Substantia nigra (tissue), 51 donors: ENCODE measurements at places on chromosomes 3 and 15.

DNA sequence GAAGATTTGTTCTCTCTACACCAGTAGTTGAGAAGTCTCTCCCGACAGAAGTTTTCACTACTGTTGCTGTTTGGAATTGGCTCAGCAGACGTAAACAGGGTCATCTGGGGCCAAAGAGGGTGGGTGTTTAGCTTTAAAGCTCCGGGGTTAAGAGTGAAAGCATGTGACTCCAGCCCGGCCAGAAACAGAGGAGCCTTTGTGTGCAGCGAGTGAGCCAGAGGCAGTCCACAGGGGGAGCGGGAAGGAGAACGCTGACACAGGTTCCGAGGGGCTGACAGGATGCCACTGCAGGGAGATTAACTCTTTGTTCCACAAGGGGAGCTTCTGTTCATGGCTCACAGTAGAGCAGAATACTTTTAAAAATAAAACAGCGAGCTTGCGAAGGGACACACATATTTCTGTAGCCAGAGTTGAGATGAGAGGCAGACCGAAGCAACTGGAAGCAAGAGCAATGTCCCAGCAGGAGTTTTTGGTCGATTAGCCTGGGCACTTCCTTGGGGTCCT is 26.9 kb downstream of the BMF start:
- DNase-seq = peak; percentile 88

DNA sequence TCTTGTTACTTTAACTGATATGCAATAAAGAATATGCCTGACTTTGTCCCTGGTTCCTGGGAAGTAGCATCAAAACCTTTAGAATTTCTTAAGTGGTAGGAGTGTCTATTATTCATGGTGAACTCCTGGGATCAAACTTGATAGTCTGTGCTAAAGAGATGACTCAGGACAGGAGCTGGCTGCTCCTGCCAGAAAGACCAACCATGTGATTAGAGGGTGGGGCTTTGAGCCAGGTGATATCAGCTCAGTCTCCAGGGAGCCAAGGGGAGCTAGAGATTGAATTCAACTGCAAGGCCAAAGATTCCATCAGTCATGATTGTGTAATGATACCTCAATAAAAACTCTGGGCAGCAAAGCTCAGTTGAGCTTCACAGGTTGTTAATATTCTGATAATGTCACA is 20.6 kb upstream of the TMC3 start:
- DNase-seq = no peak

GRCh38 chr3:30518181-30518864 is 88.1 kb upstream of the TGFBR2 start:
- no peak for DNase-seq

DNA sequence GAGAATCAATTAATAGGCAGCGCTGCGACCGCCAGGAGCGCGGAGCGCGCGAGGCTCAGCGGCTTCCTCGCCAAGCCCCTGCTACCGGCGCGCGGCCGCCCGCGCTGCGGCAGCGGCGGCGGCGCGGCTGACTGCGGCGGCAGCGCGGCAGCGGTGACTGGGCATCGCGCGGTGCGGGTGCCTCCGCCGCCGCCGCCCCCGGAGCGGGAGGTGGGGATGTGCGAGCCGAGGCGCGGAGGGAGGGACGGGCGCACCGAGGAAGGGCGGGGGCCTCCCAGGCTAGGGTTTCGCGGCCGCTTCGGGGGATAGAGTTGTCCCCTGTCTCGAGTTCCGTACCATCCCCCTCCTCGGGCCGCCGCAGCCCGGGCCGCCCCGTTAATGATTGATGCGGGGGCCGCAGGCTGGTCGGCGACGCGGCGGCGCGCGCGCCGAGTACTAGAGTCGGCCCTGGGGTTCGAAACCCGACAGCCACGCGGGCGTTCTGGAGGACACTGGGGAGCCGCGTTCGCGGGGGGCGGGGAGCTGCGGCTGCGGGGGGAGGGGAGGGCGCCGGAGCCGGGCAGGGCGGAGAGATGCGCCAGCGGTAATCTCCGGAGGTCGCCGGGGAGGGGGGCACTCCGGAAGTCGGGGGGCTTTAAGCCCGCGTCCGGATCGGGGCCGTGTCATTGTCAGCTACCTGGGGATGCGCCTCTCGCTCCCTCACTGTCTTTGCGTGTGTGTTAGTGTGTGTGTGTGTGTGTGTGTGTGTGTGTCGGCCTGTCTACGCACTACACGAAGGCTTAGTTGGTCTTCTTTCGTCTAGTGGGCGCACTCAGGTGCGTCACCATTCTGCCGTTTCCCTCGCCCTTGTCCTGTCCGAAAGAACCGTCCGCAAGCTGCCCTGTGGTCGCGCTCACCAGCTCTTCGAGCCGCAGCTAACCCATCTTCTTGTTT is at the start of gene PAQR9:
Gene PAQR9 (minus strand): TSS at position 159 of the 933 bp plus-strand sequence. CDS start 338 bp downstream, outside the sequence.
- no peak for DNase-seq
